ENCODE measurements at places on chromosomes 3 and 15.
A peak's percentile ranks its signal among the peaks of the same experiment; 100 is the strongest.

GRCh38 chr15:39183164-39183881, 397.6 kb upstream of the THBS1 start:
- DNase-seq, result no peak

DNA sequence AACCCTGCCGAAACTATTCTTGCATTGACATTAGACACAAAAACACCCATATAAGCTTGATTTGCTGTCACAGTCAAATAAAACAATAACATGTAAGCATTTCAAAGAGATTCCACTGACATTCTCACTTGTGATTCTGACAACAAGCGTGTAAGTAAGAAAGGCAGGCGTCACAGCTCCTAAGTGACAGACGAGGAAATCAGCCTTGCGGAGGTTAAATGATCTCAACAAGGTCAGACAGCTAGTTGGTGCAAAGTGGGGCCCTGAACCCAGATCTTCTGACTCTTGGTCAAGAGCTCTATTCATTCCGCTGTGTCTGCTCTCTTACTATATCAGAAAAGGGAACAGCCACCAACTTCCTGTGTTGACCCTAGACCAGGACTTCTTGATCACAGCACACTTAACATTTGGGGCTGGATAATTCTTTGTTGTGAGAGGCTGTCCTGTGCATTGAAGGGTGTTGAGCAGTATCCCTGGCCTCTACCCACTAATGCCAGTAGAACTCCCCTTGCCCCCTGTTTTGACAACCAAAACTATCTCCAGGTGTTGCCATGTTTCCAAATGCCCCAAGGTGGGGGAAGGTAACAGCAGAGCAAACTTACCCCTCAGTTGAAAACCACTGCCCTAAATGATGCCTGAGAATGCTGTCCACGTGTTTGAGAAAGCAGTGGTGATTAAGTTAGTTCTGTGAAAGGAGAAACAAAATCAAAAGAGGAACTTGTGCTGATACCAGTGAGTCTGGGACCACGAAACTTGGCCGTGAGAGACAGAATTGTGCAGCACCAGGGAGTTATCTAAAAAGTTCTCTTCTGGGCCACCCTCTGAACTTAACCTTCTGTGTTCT, 86.1 kb downstream of the LIPC start:
- peak; percentile 2 for DNase-seq

- no peak for DNase-seq
Observed at GRCh38 chr3:108897883-108898282, 55.8 kb downstream of the GUCA1C start.

DNA sequence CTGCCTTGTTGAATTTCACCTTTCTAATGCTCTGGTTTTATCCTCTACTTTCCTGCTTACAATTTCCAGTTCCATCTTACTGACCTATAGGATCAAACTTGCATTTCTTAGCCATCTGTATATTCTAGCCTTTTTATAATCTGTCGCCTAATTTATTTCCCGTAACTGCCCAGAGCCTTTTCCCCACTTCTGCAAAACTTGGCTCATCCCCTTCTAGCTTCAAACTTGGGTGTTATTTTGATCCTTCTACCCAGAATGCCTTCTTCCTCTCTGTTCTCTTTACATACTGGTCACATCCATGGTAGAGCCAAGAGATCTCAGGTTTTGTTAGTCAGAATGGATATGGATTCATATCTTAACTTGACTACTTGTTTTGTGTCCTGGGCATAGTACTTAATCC, 2.6 kb downstream of the SACM1L start:
- DNase-seq, result no peak

DNA sequence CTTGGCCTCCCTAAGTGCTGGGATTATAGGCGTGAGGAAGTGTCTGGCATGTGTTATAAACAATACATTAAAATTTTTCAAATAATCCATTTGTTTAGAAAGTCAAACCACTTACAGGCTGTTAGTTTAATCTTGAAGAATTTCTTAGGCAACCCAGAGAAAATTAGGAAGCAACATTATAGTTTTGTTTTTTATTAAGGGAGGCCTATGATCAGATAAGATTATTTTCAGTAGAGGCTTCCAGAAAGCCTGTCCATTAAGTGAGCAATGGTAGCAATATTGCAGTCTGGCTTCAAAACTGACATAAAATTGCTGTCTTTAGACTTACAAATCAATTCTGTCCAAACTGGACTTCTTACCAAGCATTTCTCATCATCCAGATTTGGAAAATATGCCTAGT, 49.6 kb downstream of the CD47 start:
- DNase-seq, result no peak

DNA sequence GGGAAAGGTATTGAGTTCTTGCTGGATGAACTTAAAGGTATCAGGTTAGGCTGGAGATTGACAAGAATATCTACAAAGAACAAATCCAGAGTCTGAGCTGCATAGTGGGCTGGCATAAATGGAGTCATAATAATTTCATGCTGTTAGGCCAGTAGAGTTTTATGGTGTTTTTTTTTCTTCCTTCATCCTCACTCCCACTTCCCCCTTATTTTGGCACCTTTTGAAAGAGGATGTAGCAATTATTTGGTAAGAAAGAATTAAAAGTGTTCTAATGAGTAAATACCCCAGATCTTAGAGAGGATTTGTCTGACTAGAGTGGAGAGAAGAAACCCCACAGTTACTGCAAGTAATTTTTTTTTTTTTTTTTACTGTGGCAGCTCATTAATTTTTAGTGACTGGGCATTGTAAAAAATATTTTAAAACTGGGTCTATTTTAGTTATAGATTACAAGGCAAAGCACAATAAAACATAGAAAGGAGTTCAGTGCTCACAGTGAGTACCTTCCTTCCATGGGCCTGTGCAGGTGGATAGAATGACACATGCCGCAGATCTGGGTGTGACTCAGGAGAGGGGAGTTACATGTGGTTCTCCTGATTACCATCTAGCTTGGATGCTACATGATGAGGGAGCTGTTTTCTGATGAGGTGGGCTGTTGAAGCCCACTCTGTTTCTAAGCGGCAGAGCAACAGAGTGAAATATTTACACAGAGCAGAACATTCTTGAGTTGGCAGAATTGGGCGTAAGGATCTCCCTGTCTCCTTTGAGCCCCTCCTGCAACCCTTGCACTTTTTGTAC, 5.3 kb downstream of the EDEM1 start:
- no peak for DNase-seq

DNA sequence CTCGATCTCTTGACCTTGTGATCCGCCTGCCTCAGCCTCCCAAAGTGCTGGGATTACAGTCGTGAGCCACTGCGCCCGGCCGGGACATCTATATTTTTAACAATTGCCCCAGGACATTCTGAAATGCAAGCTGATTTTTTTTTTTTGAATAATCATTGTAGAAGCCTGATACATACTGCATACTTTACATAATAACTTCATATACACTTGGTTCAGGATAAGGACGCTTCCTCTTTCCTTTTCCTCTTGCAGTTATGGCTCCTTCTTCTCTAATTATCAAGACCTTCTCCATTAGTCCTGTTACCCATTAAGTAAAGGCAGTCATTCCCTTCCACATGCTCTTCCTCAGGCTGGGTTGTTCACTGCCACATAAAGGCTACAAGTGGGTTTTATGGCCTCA, 58.3 kb downstream of the SLCO3A1 start:
- no peak for DNase-seq

GRCh38 chr15:58491499-58492202, 59.9 kb downstream of the LIPC start:
- DNase-seq, result no peak

DNA sequence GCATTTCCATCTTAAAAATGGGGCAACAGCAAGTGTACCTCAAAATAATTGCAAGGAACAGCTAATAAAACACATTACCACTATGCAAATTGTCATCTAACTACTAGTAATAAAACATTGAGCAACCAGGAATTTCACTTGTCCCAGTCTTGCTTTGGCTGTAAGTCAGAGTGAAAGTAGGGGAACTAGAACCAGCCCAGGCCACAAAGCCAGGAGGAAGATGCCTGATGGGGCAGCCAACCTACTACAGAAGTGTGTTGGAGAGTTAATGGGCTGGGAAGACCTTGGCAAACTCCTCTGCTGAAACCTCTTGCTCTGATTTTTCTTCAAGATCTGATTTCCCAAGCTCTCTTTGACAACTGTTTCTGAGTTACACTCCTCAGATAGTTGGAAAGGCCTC, 40.2 kb upstream of the LPP start:
- no peak for DNase-seq

GRCh38 chr15:60223176-60223575, 174.6 kb downstream of the ANXA2 start:
- no peak for DNase-seq

DNA sequence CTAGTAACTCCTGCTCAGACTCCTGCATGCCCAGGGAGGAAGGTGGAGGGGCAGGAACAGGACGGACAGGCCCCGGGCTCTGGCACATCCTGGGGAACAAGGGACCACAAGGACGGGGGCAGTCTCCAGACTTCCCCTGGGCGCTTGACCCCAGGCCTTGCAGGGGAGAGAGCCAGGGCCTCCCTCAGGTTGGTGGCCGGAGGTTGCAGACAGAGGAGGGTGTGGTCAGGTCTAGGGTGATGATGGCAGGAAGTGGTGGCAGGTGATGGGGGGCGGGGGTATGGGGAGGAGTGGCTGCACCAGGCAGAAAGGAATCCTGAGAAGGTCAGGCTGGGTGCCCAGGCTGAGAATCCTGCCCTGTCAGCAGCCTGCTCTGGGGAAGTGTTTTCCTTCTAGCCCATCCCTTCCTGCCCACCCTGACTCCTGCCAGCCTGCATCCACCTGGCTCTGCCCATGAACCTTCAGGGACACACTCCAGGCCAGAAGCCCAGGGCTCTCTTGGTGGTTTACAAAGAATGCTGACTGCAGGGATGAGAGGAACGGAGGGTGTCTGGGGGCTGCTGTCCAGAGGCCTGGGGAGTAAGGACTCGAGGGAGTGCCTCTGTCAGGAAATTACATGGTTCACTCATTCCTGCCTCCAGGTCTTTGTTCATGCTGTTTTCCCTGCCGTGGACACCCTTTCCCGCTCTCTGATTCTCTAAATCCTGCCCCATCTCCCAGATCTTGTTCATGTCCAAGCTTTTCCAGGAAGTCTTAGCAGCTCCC, 15.8 kb downstream of the LOXL1 start:
- DNase-seq, result no peak

- no peak for DNase-seq
Observed at GRCh38 chr3:171488479-171488878, 28.3 kb upstream of the TNIK start.

DNA sequence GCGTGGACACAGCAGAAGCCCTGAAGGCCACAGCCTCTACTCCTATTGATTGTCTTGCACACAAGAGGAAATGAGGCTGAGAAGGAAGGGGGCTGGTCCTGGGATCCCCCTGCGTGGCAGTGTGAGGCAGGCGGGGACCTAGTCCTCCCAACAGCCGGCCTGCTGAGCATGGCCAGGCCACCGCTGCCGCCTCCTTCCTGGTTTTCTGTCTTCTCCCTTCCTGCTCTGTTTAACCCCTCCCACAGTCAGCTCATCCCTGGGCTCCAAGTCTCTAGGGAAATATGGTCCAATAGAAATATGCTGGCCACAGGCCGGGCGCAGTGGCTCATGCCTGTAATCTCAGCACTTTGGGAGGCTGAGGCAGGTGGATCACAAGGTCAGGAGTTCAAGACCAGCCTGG, 42.1 kb upstream of the HES1 start:
- no peak for DNase-seq

- DNase-seq, result no peak
Observed at GRCh38 chr3:104939196-104939595, 427.5 kb upstream of the ALCAM start.

DNA sequence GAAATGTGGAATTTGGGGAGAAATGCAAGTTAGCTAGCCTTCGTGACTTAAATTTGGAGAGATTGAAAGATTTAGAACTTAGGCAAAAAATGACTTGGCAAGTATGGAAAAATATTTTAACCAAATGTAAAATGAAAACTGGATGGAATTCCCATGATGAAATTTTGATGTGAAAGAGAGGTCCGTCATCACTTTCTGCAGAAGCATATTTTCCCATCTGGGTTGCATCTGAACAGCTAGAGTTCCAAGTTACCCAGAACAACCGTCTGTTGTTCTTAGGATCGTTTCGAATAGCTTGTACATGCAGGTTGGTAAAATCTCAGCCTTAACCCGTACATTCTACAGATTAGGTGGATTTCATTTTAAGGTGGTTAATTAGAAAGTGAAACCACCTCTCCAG, 136.3 kb downstream of the GHSR start:
- no peak for DNase-seq

DNA sequence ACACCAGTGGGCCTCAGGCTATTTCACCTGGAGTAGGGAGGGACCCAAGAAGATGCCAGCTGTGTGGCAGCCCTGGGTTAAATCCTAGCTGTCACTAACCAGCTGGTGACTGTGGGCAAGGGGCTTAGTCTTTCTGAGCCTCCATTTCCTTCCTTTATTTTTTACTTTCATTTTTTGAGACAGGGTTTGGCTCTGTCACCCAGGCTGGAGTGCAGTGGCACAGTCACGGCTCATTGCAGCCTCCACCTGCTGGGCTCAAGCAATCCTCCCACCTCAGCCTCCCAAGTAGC, 108.0 kb upstream of the SMAD3 start:
- no peak for DNase-seq

DNA sequence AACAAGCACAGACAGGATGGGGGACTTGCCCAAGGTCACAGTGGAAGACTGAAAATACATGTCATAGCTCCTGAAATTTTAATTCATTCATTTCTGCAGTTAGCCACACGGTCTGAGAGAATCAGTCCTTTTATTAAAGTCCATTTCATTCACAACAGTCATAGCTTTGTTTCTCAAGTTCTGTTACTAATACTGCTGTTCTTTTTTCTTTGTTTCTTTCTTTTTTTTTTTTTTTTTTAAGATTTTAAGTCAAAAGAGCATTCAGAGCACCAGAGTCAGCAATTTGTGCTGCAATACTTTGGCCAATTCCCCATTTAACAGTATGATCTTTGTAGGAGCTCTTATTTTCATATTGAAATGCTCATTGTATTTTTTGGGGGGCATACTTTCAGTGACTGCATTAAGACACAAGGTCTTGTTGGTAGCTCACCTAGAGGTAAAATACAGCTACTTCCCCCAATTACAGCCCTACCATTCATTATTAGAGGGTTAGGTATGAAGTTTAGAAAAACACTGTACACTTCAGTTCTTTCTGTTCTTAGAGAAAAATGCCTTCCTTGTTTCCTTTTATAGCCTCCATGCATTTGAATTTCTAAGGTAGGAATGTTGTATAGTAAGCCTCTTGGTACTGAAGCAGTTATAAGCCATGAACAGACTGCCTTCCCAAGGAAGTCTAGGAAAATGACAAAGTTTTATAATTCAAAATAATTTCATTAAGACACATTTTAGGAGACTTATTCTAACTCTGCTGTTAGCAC, 9.6 kb downstream of the GALK2 start:
- no peak for DNase-seq

GRCh38 chr3:101847328-101847727, 2.0 kb upstream of the NFKBIZ start:
- DNase-seq, result no peak

- DNase-seq, result no peak
Observed at GRCh38 chr15:39290711-39291435, 290.0 kb upstream of the THBS1 start.

- no peak for DNase-seq
Observed at GRCh38 chr3:42226470-42227425, 39.2 kb downstream of the CCK start.

DNA sequence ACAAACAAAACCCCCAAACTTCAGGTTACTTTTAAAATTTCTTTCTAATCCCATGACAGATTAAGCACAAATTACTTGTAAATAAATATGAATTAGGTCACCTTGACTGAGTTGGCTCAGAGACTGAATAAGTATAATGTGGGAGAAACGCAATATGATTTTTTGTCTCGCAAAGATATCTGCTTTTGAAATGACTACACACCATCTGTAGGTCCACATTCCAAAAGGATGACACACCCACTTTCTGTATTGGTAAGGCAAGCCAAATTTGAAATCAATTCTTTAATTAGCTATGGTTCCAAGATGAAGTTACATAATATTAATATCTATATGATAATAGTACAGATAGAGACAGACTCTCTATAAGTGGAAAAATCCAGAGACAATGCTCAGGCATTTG, 66.9 kb upstream of the CSPG5 start:
- no peak for DNase-seq

All from stimulated activated CD8-positive, alpha-beta memory T cell treated with anti-CD3 and anti-CD28 coated beads, Interleukin-12 subunit alpha, Interleukin-12 subunit beta, amount 100 ng/mL, for 1 hour (primary cell).